Activated CD8-positive, alpha-beta T cell treated with anti-CD3 and anti-CD28 coated beads for 36 hours (primary cell): ENCODE measurements at places on chromosomes 2 and 18.
A peak's percentile ranks its signal among the peaks of the same experiment; 100 is the strongest.

GRCh38 chr2:203897544-203897943, 30.0 kb downstream of the CTLA4 start:
- no peak for DNase-seq

GRCh38 chr2:48939232-48939631, 183.7 kb upstream of the LHCGR start:
- DNase-seq, result no peak

DNA sequence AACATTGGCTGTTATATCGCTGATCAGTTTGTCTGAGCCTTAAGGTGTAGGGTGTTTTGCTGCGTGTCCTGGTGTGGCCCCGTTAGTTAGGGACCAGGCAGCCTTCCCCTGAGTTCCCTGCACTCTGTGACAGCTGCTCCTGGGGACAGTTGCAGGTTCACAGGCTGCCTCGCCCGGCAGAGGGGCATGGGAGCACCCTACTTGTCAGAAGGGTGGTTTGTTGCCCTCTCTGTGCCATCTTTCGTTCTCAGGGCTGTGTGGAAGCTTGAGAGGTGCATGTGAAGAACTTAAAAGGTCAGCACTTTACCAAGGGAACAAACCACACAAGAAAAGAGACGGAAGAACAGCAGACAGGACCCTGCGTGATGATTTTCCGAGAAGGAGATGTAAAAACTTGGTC, 159.6 kb downstream of the LDLRAD4 start:
- peak; percentile 21 for DNase-seq

DNA sequence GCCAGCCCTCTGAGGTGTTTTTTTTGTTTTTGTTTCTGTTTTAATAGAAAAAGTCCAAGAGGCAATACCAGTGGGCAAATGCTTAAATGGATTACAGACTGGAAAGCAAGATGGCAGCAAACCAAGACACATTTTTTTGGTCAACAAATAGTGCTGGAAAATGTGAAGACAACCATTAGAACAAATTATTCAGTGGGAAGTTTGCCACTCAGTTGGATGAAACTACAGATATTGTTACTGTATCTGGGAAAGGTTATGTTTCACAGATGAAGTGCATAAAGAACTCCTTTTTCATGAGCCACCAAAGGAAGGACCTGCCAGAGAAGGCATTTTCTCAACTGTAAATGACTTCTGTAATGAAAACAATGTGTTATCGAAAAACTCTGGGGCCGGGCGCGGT, 93.0 kb upstream of the ODC1 start:
- no peak for DNase-seq

DNA sequence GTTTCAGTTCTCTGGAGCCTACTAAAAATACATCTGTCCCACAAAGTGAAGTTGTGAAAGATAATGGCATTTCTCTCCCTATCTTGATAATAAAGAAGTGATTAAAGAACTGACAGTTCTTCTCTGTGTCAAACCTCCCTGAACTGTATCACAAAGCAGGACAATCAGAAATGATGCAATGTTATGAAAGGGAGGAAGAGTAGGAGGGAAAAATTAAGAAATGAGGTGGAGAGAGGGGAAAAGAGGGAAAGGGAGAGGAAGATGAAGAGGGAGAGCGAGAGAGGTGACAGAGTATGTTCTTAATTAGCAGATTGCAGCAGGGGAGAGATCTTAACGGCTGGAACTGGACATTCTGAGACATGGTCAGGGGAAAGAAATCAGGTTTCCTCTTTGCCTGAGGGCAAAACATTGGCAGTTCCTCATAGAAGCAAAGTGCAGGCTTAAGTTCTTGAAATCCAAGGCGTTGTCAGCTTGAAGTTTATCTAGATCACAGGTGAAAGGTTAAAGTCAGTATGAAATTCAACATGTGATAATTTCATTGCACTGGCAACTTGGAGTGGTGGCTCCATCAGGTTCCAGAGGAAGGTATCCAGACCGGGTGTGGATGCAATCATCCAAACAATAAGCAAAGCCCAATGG, 54.6 kb downstream of the RDH14 start:
- no peak for DNase-seq

GRCh38 chr18:2914185-2914880, 67.5 kb downstream of the EMILIN2 start:
- no peak for DNase-seq

DNA sequence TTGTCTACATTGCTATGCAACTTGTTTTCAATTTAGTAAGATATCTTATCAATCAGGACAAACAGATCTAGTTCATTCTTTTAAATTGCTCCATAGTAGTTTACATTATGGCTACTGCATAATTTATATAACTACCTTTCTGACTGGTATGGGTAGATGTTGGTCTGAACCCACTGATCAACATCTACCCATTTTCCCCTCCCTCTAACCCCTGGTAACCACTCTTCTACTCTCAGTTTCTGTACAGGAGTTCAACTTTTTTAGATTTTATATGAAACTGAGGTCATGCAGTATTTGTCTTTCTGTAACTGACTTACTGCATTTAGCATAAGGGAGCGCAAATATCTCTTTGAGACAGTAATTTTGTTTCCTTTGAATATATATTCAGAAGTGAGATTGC, 73.2 kb downstream of the ITSN2 start:
- DNase-seq, result no peak

DNA sequence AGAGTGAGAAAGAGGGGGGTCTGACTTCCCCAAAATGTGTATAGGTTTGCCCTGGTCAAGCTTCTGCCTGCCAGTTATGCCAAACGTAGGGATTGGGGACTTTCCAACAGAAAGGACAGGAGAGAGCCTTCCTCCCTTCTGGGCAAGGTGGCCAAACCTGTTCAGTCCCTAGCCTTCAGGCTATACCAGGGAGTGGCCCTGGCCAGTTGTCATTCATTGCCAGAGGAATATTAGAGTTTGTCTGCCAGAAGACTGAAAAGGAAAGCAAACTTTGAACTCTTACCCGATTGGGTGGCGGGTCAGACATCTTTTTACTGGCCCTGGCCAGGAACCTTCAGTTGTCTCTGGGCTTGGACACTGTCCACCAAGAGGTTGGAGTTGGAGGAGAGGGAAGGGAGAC, 22.1 kb downstream of the RAB3GAP1 start:
- DNase-seq, result no peak

DNA sequence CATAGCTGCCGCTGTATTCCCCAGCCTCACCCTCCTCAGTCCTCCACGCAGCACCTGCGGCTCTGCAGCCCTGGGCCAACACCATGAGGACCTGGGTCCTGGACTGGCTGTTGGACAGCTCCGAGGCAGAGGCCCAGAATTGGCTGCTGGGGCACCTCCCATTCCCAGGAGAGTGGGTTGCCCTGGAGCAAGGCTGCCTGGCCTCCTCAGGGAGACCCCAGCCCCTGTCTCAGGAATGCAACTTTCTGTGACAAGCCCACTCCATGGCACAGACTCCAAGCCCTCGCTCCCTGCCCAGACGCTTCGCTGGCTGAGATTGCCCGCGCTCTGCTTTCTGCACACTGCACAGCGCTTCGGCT, 33.0 kb downstream of the CYP26B1 start:
- no peak for DNase-seq

GRCh38 chr2:201923436-201924328, 110.0 kb upstream of the FZD7 start:
- no peak for DNase-seq

DNA sequence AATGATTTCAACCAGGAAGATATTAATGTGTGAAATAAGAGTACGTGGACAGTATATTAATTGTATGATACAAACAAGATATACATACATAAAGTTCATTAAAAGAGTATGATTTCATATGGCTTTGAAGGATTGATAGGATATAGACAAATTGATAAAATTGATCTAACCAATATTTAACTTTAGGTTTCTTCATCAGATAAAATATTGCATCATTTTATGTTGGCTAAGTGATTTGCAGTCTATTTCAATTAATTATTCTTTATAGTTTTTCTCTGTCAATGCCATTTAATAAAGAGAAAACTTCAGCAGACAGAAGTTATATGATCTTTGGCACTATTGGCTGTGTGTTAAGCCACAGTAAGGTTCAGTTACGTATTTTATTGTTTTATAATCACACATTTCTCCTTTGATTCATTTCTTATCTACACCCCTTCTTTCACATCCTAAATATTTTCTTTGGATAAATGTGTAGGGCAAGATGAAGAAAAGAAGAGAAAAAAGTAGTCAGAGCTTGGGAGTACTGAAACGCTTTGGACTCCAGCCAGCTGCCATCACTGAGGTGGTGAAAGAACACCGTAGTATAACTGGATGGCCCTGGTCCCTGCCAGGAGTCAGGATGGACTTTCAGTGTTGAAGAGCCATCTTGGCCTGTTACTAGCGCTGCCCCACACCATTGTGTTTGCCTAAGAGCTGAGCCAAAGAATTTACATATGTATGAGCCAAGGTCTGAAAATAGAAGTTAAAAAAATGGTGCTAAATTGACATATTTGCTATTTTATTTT, 9.8 kb upstream of the CPS1 start:
- no peak for DNase-seq
